NCI-H345 (cell line): ENCODE measurements at places on chromosomes 5 and 9.

GRCh38 chr9:82993856-82994605 lies 68.9 kb downstream of the RASEF start:
- DNase-seq, result no peak

DNA sequence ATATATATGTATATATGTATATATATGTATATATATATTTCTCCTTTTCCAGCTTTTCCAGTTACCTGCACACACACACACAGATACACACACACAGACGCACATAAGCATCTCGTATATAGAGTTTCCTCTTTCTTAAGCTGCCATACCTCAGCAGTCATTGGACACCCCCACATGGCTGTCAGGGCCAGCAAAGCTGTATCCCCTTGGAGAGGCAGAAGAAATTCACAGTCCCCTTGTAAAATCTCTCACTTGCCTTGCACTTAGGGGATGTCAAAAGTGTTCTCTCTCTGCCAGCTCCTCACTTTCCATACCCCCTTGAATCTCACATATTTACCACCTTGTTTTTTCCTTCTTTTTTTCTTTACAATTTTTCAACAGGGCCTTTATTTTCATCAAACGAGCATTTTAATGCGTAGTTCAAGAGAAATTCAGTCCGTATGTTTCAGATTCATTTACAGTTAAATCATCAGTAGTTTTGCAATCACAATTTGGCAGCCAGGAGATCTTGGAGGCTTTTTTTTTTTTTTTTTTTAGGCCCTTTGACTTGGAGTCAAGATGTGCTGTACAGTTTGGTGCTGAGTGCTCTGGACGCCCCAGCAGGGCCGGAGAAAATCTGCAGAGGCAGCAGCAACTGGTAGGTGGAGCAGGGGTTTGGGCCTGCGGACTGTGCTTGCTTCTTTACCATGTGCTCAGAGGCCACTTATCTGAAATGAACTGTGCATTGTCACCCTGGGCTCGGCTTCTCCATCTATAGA lies 244.9 kb upstream of the KLF4 start:
- no peak for DNase-seq

DNA sequence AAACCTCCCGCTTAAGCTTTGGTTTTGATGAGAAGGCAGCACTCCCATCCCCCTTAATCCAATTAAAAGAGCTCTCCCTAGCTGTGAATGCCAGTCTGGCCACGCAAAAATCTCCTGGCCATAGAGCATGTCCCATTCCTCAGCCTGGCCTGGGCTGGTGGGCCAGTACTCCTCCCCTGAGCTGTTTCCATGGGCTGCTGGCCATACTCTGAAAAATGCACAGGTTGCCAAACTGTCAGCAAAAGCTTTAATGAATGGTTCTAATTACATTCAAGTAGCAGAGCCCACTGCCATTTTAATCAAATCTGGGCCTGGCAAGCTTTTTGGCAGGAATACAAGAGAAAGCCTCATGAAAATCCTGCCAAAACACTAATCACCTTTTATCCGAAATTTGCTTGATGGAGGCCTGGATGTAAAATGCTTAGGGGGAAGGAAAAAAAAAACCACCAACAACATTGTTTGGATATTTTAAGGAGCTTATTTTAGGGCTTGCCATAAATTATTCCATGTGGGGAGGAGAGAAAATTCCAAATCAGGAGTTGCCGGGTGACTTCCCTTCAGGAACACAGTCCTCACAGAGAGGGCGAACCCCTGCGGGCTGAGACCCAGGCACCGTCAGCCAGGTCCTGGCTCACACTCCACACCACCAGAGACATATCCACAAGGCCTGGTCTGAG lies 243.3 kb downstream of the SEC61B start:
- no peak for DNase-seq

- DNase-seq, result no peak
Measured at GRCh38 chr5:150489360-150490295, 18.3 kb upstream of the NDST1 start.

GRCh38 chr5:150579462-150580400 lies 60.7 kb upstream of the SYNPO start:
- no peak for DNase-seq

- DNase-seq, result no peak
Measured at GRCh38 chr5:22947921-22948320, 94.8 kb upstream of the CDH12 start.

DNA sequence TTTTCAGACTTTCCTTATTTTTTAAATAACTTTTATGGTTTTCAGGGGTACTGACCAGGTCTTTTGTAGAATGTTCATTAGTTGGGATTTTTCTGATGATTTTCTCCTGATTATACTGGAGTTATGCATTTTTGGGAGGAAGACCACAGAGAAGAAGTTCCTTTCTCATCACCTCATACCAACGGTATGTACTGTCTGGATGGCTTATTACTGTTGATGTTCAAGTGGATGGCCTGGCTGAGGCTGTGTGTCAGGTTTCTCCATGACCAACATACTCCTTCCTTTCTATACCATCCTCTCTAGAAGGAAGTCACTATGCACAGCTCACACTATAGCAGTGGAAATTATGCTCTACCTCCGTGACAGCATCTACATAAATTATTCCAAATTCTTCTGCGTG lies 71.1 kb upstream of the NR3C1 start:
- DNase-seq, result no peak

DNA sequence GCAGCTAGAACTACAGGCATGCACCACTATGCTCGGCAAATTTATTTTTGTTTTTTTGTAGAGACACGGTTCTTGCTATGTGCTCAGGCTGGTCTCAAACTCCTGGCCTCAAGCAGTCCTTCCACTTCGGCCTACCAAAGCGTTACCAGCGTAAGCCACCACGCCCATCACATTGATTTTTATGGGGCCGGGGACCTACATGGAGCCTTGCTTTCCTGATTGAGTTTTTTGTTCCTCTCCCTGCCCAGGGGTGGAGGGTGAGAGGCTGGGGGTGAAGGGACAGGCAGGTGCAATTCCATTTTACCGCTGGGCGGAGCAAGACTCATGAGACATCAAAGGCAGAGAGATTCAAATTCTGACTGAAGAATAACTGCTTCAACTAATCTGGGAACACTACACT lies 1.9 kb downstream of the ALDH1B1 start:
- no peak for DNase-seq

- no peak for DNase-seq
Measured at GRCh38 chr9:20592673-20593072, 29.6 kb downstream of the MLLT3 start.

- no peak for DNase-seq
Measured at GRCh38 chr9:34633166-34633565, 4.3 kb upstream of the ARID3C start.

GRCh38 chr9:99056886-99057664 lies 47.8 kb upstream of the TGFBR1 start:
- no peak for DNase-seq

DNA sequence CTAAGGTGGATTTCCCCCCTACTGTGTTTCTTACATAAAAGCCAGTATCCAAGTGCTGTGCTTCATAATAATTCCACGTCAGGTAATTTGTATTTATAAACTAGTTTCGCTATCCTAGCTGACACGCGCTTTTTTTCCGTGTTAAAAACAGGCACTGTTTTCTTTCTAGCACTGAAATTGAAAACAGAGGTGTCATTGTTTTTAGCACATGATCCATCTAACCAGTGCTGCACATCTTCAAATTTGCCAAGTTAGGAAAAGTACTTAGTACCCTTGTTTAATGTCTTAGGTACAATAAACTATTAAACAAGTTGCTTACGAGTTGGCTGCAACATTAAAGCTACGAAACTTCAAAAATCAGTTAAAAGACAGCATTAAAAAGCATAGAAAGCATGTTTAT lies 49.9 kb downstream of the JMY start:
- DNase-seq, result no peak

DNA sequence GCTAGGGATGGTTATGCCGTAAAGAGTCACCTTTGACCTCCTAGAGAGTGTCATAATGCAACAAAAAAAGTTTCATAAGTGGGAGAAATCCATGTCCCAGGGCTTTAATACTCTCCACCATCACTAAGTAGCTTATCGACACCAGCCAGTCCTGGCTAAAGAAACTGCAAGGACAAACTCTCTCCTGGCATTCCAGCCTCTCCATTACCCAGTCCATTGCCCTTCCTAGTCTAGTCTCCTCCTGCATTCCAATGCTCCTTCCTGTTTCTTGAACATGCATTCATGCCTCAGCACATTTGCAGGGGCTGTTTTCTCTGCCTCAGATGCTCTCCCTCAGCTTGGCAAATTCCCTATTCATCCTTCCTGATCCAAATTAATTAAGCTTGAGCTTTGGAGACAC lies 364.1 kb downstream of the BRINP1 start:
- no peak for DNase-seq

DNA sequence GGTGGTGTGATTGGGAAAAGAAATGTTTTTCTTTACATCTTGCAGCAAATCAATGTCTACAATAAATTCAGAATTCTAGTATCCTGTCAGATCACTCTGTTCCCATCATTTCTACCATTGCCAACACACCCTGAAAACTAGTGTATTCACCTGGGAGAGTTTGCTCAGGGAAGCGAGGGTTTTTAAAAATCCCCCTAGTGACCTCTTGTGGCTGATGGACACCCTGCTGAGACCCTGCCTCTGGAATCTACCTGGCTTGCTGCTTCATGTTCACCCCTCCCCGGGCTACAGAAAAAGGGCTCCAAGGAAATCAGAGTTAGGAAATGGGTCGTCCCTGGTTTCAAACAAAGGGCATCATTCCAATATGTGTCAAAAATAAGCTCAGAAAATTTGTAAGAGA lies 21.4 kb upstream of the ALDOB start:
- no peak for DNase-seq
